ENCODE measurements at places on chromosomes 1 and 21.

- DNase-seq = no peak
Measured at GRCh38 chr1:92817986-92818764, 13.7 kb upstream of the RPL5 start.

GRCh38 chr1:2952371-2952770, 68.9 kb upstream of the ACTRT2 start:
- no peak for DNase-seq

DNA sequence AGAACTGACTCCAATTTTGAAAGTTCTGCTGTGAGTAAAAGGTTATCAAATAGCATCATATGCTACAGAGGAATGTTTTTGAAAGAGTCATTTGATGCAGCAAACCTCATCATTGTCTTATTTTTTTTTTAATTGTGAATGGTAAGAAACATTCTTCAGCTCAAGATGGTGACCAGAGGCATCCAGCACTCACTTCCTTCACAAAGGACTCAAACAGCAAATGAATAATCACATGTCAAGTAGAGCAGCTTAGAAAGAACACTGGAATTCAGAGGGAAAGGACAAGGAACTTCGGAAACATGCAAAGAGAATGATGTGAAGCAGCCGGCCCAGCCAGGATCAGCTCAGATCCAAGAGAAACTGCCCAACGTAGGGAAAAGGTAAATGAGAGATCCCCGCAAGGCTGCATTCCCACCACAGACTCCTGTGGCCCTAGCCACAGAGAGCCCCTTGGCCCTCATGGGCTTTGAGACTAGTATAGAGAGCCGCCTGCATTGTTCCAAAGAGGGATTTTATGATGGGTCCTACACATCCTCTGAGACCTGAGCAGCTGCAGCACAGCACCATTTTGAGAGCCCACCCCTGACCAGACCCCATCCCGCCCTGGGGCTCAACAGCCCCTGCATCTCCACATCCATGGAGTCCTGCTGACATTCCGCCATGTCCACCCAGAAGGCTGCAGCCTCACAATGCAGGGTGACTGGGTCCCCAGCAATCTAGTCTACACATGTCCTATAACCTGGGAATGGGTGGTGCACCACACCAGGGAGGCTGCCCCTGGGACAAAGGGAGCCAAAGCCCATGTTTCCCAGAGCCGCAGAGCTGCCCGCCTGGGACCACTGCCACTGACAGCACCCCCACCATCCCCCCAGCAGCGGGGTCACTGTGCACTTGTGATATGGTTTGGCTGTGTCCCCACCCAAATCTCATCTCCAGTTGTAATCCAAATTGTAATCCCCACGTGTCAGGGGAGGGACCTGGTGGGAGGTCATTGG, 21.2 kb upstream of the UTS2 start:
- no peak for DNase-seq

DNA sequence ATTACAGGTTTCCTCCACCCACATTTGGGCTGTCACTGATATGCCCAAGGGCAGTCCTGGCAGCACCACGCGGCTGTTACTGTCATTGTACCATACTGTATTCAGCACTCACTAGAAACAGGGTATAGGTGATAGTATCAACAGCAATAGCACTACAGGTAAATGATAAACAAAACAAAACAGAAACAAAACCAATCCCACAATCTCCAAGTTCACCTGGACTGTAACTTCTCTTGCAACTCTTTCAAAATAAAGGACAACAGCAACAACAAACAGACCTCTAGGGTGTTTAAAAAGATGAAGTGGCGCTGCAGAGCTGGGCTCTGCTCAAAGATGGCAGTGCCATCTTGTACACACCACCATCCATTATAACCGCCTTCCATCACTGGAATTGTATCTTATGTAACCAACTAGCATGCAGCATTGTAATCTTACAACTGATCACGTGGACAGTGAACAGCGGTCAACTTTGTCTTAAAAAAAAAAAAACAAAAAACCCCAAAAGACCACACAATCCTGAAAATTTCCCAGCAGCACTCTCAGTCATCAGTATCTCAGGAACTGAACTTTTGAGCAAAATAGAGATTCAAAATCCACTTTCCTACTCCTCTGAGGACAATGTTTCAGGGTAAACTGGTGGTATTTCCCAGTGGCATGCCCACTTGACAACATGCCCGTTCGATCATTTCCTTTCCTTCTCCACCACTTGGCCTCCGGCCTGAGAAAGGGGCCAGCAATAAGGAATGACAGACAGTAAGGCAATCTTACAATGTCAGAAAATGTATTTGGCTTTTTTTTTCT, 3.8 kb downstream of the IRF2BP2 start:
- DNase-seq = no peak

GRCh38 chr1:39720094-39720999, 18.3 kb upstream of the PPIE start:
- DNase-seq = peak; percentile 14

- no peak for DNase-seq
Measured at GRCh38 chr1:77929806-77930205, 41.4 kb downstream of the NEXN start.

- no peak for DNase-seq
Measured at GRCh38 chr1:87615901-87616300, 287.2 kb downstream of the LMO4 start.

GRCh38 chr21:45048026-45048698, 26.2 kb upstream of the ADARB1 start:
- no peak for DNase-seq

- DNase-seq = no peak
Measured at GRCh38 chr1:11568687-11569086, 85.5 kb downstream of the FBXO2 start.

GRCh38 chr1:102191723-102192122, 195.0 kb upstream of the OLFM3 start:
- DNase-seq = no peak

DNA sequence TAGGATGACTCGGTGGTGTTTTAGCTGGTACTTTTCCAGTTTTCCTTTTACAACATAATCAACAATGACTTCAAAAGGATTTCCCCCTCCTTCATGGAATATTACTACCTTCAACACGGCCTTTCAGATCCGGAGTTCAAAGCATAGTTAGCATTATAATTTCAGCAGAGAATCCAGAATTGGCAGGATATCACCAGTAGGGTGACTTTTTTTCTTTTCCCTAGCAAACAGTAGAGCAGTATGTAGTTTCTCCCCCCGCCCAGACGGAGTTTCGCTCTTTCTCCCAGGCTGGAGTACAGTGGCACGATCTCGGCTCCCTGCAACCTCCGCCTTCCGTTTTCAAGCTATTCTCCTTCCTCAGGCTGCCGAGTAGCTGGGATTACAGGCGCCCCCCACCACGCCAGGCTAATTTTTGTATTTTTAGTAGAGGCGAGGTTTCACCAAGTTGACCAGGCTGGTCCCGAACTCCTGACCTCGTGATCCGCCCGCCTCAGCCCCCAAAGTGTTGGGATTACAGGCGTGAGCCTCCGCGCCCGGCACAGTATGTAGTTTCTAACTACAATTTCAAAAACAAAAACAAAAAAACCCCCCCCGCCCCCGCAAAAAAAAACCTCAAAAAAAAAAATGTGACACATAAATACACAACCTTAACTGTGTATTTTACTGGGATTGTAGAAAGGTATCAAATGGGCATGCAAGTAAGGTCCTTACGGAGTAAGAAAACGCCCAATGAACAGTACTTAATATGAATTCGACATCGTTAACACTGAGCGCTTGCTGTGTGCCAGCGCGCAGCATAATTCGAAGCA, 1.5 kb upstream of the COX20 start:
- no peak for DNase-seq

DNA sequence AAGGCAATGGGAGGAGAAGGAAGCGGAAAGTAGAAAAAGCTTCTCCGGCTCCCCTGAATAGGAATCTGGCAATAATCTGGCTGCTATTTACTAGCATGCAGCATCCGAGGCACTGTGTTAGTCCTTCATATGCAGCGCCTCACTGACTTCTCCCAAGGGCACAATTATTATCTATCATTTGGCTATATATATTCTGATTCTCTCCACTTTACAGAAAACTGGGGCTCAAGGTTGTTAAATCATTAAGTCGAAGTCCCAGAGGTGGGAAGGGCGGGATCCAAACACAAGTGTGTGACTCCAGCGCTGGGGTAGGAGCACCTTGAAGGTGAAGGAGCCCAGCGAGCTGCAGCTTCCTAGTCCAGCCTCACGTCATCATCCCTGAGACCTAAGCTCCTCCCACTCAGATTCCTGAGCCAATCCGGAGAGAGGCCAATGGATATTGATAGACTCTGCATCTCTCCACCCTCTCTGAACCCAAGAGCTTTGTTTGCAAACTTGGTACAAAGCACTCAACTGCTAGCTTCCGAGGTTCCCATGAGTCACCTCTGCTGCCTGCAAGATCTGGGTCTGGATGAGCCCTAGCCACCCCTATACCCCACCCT, 16.6 kb upstream of the EYA3 start:
- no peak for DNase-seq

- DNase-seq = no peak
Measured at GRCh38 chr1:91007092-91007491, 14.7 kb downstream of the ZNF644 start.

GRCh38 chr1:14011888-14012287, 311.9 kb downstream of the PRDM2 start:
- no peak for DNase-seq

- no peak for DNase-seq
Measured at GRCh38 chr1:74593887-74594866, 79.4 kb downstream of the ERICH3 start.

GRCh38 chr1:183920651-183921050, 115.7 kb downstream of the RGL1 start:
- no peak for DNase-seq

- no peak for DNase-seq
Measured at GRCh38 chr21:33022489-33022827, 3.3 kb upstream of the OLIG2 start.

DNA sequence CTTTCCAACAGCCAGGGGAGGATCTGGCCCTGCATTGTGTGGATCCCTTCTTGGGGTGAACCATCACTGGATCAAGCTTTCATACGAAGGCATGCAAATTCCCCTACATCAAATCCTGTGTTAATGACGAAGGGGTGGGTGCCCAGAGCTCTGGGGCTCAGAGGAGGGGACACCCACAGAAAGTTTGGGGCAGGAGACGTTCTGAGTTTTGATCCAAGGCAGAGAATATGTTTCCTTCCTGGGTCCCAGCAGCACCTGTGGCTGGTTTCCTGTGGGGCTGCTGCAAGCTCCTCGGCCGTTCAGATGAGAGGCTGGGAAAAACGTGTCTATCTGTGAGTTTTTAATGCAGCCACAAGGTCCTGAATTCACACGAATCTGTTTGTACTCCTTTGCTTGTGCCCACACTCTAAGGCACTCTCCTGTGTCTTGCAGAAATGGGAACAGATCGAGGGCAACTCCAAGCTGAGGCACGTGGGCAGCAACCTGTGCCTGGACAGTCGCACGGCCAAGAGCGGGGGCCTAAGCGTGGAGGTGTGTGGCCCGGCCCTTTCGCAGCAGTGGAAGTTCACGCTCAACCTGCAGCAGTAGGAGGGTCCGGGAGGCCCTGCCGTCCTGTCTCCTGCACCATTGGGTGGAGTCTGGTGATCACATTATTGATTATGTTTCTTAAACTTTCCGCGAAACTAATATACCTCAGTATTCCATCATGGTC, 147.1 kb downstream of the PGBD5 start:
- DNase-seq = no peak

DNA sequence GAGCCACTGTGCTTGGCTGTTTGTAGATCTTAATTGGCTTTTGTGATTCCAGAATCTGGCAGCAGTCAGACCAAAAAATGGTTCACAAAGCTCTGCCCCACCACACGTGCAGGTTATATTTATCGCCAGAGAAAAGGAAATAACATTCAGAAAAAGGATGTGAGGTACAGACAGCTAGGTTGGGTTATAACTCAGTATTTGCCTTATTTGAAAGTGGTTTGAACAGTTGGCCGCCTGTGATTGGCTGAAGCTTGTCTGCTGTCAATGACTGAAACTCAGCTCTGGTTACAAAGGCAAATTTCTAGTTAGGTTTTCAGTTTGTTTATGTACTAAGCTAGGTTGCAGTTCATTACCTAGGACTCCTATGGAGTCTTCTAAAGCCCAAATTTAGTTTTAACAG, 9.6 kb downstream of the SH3BGR start:
- DNase-seq = no peak

GRCh38 chr1:238063454-238063853, 172.7 kb upstream of the ZP4 start:
- no peak for DNase-seq

- no peak for DNase-seq
Measured at GRCh38 chr21:29933088-29933487, 6.7 kb downstream of the GRIK1 start.

GRCh38 chr1:171715813-171716251, 26.0 kb downstream of the VAMP4 start:
- DNase-seq = no peak

- DNase-seq = no peak
Measured at GRCh38 chr1:37128091-37128490, 93.8 kb upstream of the GRIK3 start.

GRCh38 chr1:199522338-199522737, 505.2 kb upstream of the NR5A2 start:
- DNase-seq = no peak

GRCh38 chr1:47843781-47844557, 153.2 kb downstream of the TRABD2B start:
- no peak for DNase-seq

- DNase-seq = no peak
Measured at GRCh38 chr21:42486072-42486471, 10.0 kb downstream of the RSPH1 start.

GRCh38 chr1:192527950-192528349, 47.6 kb upstream of the RGS1 start:
- no peak for DNase-seq

DNA sequence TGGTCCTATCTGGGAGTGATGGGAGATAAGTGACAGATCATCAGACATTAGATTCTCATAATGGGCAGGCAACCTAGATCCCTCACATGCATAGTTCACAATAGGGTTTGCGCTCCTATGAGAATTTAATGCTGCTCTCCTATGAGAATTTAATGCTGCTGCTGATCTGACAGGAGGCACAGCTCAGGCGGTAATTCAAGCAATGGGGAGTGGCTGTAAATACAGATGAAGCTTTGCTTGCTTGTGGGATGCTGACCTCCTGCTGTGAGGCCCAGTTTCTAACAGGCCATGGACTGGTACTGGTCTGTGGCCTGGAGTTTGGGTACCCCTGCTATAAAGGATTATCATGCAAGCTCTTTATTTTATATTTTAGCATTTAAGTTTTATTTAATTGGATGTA, 72.0 kb downstream of the ZMYM4 start:
- no peak for DNase-seq

DNA sequence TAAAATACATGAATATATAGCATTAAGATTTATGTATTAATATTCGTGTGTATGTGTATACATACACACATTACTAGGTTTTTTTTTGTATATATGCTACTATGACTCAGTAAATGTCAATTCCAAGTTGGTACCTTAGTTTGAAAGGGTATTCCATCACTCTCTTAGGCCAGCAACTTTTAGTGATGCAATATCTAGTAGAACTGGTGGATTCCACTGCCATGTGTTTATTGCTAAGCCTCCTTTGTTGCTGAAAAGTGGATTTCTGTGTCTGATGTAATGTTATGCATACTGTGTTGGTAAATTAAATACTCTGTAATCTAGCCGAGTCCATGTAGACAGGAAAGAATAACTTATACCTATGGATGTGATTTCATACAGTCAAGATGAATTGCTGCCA, 16.9 kb upstream of the COL11A1 start:
- no peak for DNase-seq

Data from GM04503 (cell line).